ENCODE measurements at places on chromosomes 7 and 10.

GRCh38 chr10:60951272-60951724 is 7.3 kb upstream of the RHOBTB1 start:
- no peak for DNase-seq

DNA sequence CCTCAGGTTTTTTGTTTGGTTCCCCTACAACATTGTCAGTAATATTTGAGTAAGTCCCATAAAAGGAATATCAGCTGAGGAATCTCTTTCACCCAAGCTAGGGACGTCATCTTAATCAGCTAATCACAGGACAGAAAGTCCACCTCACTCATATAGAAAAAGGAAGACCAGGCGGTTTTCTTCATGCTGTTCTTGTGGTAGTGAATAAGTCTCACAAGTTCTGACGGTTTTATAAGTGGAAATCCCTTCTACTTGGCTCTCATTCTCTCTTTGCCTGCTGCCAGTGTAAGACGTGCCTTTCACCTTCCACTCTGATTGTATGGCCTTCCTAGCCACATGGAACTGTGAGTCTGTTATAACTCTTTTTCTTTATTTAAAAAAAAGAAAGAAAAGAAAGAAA is 308.1 kb upstream of the PFKP start:
- no peak for DNase-seq

DNA sequence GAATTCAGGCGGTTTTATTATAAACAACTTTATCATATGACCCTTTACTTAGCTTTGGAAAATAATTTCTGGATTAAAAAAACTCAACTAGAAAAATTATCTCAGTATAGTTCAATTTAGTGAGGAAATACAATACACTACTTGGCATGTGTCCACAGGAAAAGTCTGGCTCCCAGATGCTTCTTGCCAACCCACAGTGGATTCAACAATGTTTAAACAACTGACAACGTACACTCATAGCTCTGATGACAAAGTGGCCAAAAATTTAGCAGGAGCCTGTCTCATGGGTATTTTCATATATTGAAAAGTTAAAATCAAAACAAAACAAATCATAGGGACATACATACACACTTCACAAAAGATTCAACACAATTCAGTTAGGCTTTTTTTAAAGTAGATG is 158.8 kb downstream of the SKAP2 start:
- no peak for DNase-seq

DNA sequence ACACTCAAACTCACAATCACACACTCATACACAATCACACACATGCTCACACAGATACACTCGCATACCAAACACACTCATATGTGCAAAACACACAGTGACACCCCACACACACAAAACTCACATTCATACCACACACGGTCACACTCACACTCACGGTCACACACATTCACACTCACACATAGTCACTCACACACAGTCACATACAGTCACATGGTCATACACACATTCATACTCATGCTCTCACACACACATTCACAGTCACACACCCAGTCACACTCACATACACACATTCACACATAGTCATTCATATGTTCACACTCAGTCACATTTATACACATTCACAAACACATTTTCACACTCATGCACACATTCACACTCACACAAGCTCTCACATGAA is 296.0 kb upstream of the RNF32 start:
- no peak for DNase-seq

- DNase-seq, result peak; percentile 35
Measured at GRCh38 chr10:72107325-72108003, 19.1 kb upstream of the SPOCK2 start.

GRCh38 chr10:96987842-96988175 is 155.7 kb downstream of the LCOR start:
- no peak for DNase-seq

DNA sequence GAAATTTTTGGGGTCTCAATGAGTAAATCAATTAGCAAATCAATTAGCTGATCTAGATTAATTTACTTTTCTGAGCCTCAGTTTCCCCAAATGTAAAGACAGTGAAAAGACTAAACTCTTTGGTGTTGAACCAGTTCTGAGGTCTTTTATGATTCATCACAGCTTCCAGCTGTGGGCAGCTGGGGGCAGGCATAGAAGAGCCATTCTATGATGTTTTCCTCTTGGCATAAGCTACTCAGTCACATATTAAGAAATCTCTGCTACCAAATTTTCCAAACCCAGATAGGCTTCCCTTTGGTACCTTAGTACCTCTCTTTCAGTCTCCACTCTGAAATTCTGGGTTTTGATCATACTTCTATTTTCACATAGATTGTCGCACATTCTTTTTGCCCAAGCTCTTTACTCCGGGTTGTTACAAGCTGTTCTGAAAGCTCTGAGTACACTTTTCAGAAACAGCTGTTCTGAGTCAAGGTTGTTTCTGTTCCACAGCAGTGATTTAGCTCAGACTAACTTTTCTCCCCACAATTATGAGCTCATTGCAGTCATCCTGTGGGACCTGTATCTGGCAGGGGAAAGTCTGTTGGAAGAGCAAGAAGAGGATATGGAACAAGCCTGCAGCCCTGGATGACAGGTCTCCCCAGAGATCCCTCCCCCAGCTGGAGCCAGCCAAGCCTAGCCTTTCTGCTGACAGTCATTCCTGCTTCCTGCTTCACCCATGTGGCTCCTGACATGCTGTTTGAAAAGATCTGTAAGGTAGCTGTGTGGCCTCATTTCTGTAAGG is 599.6 kb upstream of the GHITM start:
- DNase-seq, result no peak

- DNase-seq, result no peak
Measured at GRCh38 chr10:123149162-123149567, 1.2 kb downstream of the HMX2 start.

DNA sequence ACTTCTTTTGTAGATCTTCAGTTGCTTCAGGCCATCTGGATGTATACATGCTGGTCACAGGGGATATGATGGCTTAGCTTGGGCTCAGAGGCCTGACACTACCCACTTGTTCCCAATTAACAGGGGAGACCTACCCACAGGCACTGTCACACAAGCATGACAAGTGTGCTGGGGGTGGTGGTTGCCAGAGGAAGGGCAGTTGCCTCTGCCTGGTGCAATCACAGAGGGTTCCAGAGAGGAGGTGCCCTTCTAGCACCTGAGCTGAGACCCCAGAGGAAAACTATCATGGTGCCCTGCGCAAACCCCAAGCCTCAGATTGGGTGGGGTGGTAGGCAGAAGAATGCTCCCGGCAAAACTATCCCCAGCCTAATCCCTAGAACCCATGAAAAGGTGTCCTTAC is 65.6 kb upstream of the NANOS1 start:
- no peak for DNase-seq

GRCh38 chr10:80535671-80536360 is 1.9 kb upstream of the SH2D4B start:
- peak; percentile 85 for DNase-seq

DNA sequence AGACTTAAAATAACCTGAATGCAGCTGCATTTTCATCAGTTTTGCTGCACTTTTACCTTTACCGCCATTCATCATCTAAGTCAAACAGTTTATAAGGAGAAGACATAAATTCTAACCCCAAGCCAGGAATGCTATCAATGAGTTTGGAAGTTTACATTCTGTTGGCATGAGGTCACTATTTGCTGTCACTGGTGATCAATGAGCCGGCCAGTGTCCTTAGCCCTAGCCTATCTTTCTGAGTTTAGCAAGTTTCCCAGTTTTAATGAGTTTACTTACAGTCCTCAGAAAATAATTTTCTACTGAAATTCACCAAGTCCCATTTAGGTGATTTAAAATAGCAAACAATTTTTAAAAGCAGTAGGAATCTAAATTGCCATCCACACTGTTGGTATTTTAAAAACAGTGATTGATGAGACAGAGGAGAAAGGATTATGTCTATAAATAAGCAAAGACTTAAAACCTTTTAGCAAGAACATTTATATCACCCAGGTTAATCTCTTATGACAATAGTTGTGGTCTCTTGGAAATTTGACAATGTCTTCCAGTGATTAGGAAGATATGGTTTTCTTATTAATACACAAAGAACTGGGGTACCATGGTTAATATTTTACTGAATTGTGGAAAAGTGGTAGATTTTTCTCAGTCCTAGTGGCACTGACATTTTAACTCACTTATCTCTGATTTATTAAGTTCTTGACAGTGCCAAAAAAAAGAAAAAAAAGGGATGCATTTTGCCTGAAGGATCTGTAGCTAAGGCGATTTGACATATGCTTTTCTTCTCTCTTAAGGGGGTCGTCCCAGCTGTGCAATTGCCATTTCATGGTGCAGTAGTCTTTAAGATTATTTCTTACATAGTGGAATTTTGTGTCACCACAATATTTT is 443.4 kb upstream of the ANKRD30A start:
- DNase-seq, result no peak

- DNase-seq, result no peak
Measured at GRCh38 chr7:66352071-66352470, 146.9 kb downstream of the TPST1 start.

DNA sequence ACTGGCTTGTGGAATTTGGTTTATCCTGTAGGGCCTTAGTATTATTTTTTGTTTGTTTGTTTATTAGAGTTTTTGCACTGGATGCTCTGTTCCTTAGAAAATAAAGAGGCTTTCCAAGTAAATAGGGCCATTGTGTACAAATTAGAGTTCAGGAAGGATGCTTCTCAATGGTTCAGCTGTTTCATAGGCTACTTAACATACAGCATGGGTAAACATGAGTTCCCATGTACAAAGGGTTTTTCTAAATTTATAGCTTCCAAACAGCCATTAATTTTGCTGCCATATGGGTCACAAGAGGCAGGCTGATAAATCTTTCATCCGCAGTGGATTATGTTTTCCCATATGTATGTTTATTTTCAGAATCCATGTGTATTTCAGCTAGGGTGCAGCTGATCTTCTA is 121.6 kb upstream of the WDR11 start:
- DNase-seq, result no peak

DNA sequence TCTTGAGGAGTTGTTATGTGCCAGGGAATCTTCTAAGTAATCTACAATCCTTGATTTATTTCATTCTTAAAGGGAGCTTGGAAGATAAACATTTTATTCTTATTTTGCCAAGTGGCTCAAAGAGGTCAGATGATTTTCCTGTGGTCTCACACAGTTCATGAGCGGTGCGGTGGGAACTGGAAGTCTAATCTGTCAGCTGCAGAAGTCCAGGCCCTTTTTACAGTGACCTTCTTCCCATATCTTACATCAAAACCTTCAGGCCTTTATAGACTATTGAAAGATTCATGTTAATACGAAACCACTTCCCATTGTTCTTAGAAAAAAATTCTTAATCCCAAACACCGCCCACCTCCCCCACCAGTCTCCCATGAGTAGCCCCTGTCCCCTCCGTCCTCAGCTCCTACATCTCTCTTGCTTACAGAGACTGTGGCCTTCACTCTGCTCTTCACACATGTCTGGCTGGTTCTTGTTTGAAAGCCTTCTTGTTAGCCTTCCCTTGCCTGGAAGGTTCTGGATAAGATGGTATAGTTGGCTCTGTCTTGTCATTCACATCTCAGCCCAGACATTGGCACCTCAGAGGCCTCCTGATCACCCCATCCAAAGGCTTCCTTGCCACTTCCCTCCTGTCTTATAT is 61.5 kb downstream of the ITGA8 start:
- DNase-seq, result no peak

GRCh38 chr10:128489324-128490247 is 363.4 kb upstream of the MKI67 start:
- no peak for DNase-seq

- peak; percentile 27 for DNase-seq
Measured at GRCh38 chr7:20785157-20786048, 1.3 kb downstream of the SP8 start.

GRCh38 chr10:1034758-1035157 is 9.1 kb upstream of the IDI2 start:
- no peak for DNase-seq

DNA sequence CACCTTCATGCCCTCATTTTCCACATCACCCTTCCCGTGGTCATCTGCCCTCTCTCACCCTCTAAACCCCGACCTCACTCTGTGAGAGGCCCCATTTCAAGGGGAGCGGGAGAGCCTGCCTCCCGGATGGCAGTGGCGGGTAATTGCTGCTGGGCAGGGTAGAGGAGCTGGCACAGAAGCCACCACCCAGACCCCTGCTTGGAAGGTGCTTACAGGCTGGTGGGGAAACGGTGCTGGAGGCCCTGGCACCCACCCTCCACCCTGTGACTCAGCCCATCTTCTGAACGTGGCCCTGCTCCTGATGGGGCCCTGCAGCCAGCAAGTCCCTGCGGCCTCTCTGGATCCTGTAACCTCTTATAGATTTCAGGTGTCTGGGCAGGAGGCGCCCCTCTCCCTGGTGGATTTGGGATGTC is 10.6 kb upstream of the PWWP2B start:
- no peak for DNase-seq

DNA sequence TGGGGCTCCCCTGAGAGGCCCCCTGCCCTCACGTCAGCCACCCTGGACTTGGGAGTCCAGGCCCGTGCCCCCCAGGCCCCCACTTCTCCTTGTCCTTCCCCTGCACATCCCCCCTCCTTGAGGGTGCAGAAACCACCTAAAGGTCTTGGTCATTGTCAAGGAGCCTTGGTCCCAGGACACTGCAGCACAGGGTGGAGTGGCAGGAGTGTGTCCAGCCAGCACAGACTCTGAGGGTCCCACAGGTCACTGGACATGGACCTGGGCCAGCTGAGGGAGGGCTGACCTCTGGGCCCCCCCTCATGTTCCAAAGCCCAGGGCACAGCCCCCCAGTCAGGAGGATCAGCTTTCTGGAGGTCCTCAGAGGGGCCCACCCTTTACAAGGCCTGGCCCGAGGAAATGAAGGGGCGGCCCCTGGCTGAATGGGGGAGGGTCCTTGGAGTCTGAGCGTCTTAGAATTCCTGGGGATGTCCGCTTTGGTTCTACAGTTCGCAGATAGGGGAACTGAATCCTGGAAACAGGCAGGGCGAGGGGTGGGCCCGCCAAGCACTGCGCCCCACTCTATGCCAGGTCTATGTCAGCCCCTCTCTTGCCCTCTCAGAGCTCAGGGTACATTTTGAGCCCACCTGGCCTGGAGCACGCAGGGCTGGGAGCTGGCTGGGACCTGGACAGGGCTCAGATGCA is 54.0 kb downstream of the PWWP2B start:
- no peak for DNase-seq
